Central memory CD8-positive, alpha-beta T cell (primary cell): ENCODE measurements at places on chromosomes 4 and X.

- DNase-seq = no peak
These were observed 95.5 kb downstream of the C4orf51 start for GRCh38 chr4:145775406-145775805.

DNA sequence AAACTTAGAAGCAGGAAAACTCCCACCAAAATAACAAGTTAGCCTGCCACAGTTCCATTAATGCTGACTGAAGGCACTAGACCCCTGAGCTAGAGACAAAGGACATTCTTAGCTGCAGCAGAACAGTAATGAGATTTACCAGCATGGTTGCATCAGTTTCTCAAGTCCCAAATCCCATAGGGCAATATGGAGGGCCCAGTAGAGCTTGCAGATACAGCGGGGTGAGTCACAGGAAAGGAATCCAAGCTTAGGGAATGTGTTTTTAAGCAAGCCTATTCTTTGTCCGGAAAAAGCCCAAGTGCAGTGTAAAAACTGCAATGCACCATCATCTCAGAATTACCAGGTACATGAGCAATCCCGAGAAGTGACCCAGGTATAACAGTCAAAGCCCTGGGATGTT, 51.3 kb upstream of the EXOC1L start:
- no peak for DNase-seq

- DNase-seq = no peak
These were observed 14.8 kb downstream of the GIMD1 start for GRCh38 chr4:106353786-106354185.

DNA sequence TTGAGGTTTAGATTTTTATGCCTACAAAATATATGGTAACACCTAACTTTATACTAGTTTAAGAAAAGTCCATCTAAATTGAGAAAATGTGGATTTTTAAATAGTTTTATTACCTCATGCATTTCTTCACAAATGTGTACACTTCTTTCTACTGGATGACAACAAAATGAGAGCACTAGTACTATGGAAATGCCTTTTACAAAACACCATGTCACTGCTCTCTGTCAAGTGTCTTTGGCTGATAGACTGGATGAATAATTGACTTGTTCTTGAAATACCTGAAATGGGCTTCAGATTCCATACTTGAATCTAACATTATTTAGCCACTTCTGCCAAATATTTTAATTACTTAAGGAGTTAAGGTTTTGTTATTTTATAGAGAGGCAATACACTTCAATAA, 49.5 kb downstream of the AMELX start:
- no peak for DNase-seq

DNA sequence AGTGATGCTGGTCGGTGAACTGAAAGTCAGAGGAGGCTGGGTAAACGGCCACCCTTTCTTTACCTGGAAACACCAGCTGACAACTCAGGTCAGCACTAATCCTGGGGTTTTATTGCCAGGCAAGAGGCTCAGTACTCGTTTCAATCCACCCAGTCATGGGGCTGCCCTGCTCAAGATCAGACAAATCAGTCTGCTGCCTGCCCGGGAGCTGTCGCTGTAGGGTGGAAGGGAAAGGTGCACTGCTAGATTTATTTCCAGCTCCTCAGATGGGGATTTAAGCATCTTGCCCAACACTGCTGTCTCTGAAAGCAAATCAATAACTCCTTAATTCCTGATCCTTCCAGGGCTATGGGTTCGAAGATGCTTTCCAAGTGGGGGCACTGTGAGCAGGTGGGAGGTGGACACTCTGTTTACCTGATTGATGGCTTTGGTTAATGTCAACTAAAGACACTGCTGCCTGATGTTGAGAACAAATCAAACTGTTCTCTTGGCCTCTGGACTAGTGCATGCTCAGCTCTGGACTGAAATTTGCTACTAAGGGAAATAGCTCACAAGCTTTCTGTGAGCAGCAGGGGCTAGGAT, 59.3 kb downstream of the PHKA2 start:
- DNase-seq = no peak
